ENCODE measurements at places on chromosomes 4 and X. TPM values are rescaled to one million over a fixed set of nuclear protein-coding genes. Genes with fewer than 3 reads are reported as not detected.

DNAJB14 gene
- total RNA-seq = 82.9 TPM

CSAG1 gene
- total RNA-seq = not detected

GPR173 gene
- total RNA-seq = 36.0 TPM

ADH5 gene
- 111 TPM for total RNA-seq

NDST4 gene
- 1.6 TPM for total RNA-seq

MTNR1A gene
- total RNA-seq = 0.63 TPM
